T-cell (primary cell): ENCODE measurements at places on chromosomes 6 and 20. TPM values are rescaled to one million over a fixed set of nuclear protein-coding genes. Genes with fewer than 3 reads are reported as not detected.
A peak's percentile ranks its signal among the peaks of the same experiment; 100 is the strongest.

GRCh38 chr20:11168026-11168425 is 494.2 kb upstream of the JAG1 start:
- no peak overlapping the region for H3K27ac ChIP-seq
- DNase-seq: no peak
- no peaks in the 10 kb centered on the region for H3K27me3 ChIP-seq
- no peaks in the 10 kb centered on the region for H3K36me3 ChIP-seq

GRCh38 chr6:15408758-15409157 is 162.9 kb downstream of the JARID2 start:
- no peak overlapping the region for H3K27ac ChIP-seq
- no peaks in the 10 kb centered on the region for H3K27me3 ChIP-seq
- H3K4me3 ChIP-seq: no peak overlapping the region

- no peaks in the 10 kb centered on the region for H3K27me3 ChIP-seq
- no peak overlapping the region for H3K27ac ChIP-seq
- H3K4me1 ChIP-seq: no peaks in the 10 kb centered on the region
- DNase-seq: no peak
Observed at GRCh38 chr6:138620630-138621029, 121.3 kb upstream of the NHSL1 start.

DNA sequence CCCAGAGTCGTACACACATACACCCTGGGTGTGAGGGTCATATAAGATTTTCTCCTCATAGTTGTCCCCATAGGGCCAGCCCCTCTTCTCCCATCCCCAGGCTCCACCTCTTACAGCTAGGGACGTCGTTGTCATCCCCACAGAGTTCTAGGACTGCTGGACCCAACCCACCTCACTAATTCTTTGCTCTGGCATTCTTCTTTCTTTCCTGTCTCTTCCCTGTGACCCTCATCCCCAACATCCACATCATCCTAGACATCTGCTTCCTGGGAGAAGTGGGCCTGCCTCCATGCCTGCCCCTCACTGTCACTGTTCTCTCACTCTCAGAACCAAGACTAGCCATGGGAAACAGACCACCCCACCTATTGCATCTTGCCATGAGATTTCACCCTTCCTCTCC is 1.1 kb downstream of the PSMF1 start:
- peaks cover 43% of the 10 kb centered on the region for H3K36me3 ChIP-seq
- peaks cover 34% of the 10 kb centered on the region for H3K4me1 ChIP-seq
- H3K27ac ChIP-seq: peak overlapping the region; percentile 69
- H3K27me3 ChIP-seq: no peaks in the 10 kb centered on the region
- H3K4me3 ChIP-seq: peak overlapping the region; percentile 98
- no peak for DNase-seq

- no peaks in the 10 kb centered on the region for H3K36me3 ChIP-seq
- peak overlapping the region; percentile 93 for H3K27ac ChIP-seq
- no peaks in the 10 kb centered on the region for H3K27me3 ChIP-seq
Observed at GRCh38 chr6:125789167-125789566, 1.6 kb upstream of the NCOA7 start.

- H3K4me3 ChIP-seq: no peak overlapping the region
- no peaks in the 10 kb centered on the region for H3K4me1 ChIP-seq
- no peak for DNase-seq
Observed at GRCh38 chr6:17719323-17720041, 12.8 kb upstream of the NUP153 start.

DNA sequence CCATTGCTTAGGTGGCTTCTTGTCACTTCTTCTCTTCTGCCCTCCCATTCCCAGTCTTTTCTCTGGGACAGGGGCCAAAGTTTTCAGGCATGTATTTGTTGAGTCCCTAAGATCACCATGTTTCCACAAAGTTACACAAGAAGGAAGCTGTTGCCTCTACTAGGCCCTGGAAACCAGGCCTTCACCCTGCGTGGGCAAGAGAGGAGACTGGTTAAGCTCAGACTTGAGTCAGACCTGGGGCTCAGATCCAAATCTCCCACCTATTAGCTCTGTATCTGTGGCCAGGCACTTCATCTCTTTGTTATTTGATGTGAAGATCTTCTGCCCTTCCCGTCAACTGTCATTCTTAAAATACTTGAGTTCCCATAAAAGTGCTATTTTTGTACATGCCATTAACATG is 154.6 kb downstream of the SASH1 start:
- H3K36me3 ChIP-seq: no peaks in the 10 kb centered on the region
- H3K27me3 ChIP-seq: no peaks in the 10 kb centered on the region
- H3K27ac ChIP-seq: no peak overlapping the region
- no peak overlapping the region for H3K4me3 ChIP-seq
- no peaks in the 10 kb centered on the region for H3K4me1 ChIP-seq

GRCh38 chr20:49276161-49276960 is 1.5 kb downstream of the ZNFX1 start:
- H3K27me3 ChIP-seq: no peaks in the 10 kb centered on the region
- peak overlapping the region; percentile 90 for H3K4me3 ChIP-seq
- DNase-seq: no peak
- H3K36me3 ChIP-seq: peaks cover 50% of the 10 kb centered on the region
- H3K27ac ChIP-seq: peak overlapping the region; percentile 84

DNA sequence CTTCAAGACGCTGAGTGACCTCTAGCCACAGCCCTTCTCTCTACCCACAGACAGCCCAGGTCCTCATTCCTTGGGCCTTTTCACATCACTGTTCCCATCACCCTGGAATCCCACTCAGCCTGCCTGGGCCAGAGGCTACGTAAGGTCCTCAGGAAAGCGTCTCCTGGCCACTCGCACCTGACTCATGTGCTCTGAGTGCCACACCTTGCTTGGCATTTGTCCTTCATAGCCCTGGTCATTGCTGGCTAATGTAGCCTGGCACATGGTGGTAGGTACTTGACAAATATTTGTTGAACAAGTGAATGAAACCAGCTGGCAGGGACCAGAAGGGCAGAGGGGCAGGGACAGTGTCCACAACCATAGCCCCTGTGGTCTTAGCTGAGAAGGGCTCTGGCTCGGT is 50.6 kb upstream of the FANCE start:
- peaks cover 7% of the 10 kb centered on the region for H3K4me1 ChIP-seq
- H3K27ac ChIP-seq: no peak overlapping the region
- DNase-seq: no peak

GRCh38 chr6:63415286-63415685 is 95.5 kb upstream of the LGSN start:
- no peaks in the 10 kb centered on the region for H3K36me3 ChIP-seq
- no peak overlapping the region for H3K4me3 ChIP-seq
- H3K27ac ChIP-seq: no peak overlapping the region
- no peaks in the 10 kb centered on the region for H3K27me3 ChIP-seq
- H3K4me1 ChIP-seq: no peaks in the 10 kb centered on the region
- no peak for DNase-seq

DNA sequence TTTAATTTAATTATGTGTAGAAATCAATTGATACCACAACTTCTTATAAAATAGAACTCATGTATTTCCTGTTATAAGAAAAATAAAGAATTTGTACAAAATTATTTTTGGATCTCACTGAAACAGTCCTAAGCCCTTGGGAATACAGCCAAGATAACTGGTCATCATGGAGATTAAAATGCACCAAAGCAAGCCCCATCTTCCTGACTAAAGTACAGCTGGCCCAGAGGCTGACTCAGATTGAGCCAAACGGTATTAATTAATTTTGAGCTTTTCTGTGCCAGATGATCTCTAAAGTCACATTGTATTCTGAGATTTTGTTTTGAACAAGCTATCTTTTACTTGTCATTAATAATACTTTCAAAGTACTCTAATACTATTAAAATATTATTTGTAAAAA is 978.5 kb downstream of the TBC1D32 start:
- no peaks in the 10 kb centered on the region for H3K27me3 ChIP-seq
- DNase-seq: no peak
- no peaks in the 10 kb centered on the region for H3K4me1 ChIP-seq
- no peak overlapping the region for H3K27ac ChIP-seq

DNA sequence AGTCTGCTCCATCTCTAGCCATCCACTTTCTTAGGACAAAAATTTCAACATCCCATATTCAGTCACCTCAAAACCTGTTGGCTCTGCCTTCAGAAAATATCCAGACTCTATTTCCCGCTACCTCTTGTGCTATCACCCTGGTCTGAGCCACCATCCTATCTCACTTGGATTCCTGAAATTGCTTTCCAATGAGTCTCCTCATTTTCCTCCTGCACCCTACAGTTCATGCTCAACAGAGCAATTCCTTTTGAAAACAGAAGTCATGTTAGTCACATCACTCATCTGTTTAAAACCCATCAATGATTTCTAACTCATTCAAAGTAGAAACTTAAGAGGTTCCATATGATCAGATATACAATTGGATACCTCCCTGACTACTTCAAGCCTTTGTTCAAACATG is 229.9 kb downstream of the ADGRG6 start:
- H3K36me3 ChIP-seq: no peaks in the 10 kb centered on the region
- no peak overlapping the region for H3K27ac ChIP-seq
- no peak overlapping the region for H3K4me3 ChIP-seq

DNA sequence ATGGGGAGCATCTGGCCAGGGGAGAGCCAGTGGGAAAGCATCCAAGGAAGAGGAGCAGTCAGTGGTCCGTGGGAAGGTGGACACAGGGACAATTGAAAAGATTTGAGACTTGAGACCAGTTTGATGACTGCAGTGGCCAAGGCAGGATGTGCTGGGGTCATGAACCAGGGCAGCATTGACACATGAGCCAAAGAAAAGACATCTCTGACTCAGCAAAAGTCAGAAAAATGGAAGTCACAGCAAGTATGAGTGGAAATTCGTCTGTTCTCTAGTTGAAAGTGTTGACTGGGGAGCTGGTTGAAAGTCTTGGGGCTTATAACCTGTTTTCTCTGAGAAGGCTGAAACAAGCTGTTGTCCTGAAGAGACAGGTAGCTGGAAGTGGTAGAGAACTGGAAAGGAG is 31.3 kb downstream of the RAB22A start:
- no peaks in the 10 kb centered on the region for H3K27me3 ChIP-seq
- H3K36me3 ChIP-seq: no peaks in the 10 kb centered on the region
- no peaks in the 10 kb centered on the region for H3K4me1 ChIP-seq
- no peak overlapping the region for H3K27ac ChIP-seq

GRCh38 chr6:101443315-101443714 is 49.8 kb downstream of the GRIK2 start:
- no peaks in the 10 kb centered on the region for H3K4me1 ChIP-seq
- DNase-seq: no peak

DNA sequence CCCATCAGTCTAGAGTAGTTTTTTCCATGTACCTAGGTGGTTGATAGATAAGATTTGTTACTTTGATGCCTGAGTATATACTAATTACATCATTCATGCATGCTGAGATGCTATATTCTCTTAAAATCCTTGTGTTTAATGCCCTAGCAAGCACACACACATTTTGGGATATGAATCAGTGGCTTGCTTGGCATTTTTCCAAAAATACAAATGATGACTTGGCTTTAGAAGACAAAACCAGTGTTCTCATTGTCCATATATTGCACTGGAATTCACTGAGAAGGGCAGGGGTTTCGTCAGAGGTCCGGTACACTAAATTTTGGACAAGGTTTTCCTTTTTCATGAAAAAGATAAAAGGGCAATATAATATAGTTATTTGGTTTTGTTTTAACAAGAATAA is 24.9 kb downstream of the GTPBP2 start:
- no peak for DNase-seq
- H3K4me3 ChIP-seq: no peak overlapping the region
- H3K27me3 ChIP-seq: no peaks in the 10 kb centered on the region
- peaks cover 54% of the 10 kb centered on the region for H3K36me3 ChIP-seq
- H3K27ac ChIP-seq: no peak overlapping the region
- H3K4me1 ChIP-seq: no peaks in the 10 kb centered on the region

Gene ASCC3
- total RNA-seq: 46.8 TPM

Gene GLYATL3
- total RNA-seq: not detected

Gene THBD
- 0.23 TPM for total RNA-seq

Gene OPRM1
- not detected for total RNA-seq

Gene TMEM242
- total RNA-seq: 12.6 TPM

Gene PRR18
- not detected for total RNA-seq
